Left colon (tissue), 2 donors: ENCODE measurements at places on chromosomes 5 and 9. TPM values are rescaled to one million over a fixed set of nuclear protein-coding genes. Genes with fewer than 3 reads are reported as not detected.

DNA sequence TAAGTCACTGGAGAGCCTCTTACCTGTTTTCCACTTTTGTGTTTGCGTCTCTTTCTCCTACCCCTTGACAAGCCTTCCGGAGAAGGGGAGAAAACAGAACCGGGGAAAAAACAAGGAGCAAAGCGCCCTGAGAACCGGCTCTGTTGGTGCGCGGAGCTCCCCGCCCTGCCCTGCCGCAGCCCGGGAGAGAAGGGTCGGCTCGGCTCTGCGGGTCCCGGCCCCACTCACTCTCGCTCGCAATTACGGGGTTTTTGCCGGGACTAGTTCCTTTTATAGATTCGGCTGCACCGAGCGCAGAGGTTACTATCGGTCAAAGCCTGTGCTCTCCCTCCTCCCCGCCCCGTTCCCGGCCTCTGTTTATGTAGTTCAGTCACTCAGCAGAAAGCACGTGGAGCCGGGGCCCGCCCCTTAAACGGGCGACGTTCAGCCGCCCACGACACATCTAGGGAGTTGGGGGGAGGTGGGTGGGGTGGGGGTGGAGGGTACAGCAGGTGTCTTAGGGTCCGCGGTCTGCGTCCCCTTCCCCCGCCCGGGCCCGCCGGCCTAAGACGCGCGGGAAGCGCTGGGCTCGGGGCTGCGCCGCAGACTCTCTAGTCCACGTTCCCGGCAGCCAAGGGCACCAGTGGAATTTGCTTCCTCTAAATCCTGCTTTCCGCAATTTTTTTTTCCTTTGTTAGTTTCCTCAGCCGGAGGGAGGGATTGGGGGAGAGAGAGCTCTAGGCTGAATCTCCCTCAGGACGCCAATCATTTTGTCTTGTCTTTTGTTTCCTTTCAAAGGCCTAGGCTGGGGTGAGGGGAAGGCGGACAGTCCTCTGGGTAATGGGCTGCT is at the start of gene ABCA1:
TSS of gene ABCA1 (minus strand) at position 244 of the 829 bp plus-strand sequence. CDS start 24,476 bp downstream, outside the sequence.
- DNase-seq: peak; percentile 96

The ADAMTS16 gene
- total RNA-seq: not detected

- DNase-seq: no peak
Observed at GRCh38 chr5:177358370-177358819, 671 bp downstream of the RGS14 start.

The HTR4 gene
- total RNA-seq: 19.0 TPM

GRCh38 chr5:122163121-122164069 is 34.0 kb downstream of the ZNF474 start:
- no peak for DNase-seq

- DNase-seq: no peak
Observed at GRCh38 chr9:33782395-33783152, 12.8 kb upstream of the PRSS3 start.

DNA sequence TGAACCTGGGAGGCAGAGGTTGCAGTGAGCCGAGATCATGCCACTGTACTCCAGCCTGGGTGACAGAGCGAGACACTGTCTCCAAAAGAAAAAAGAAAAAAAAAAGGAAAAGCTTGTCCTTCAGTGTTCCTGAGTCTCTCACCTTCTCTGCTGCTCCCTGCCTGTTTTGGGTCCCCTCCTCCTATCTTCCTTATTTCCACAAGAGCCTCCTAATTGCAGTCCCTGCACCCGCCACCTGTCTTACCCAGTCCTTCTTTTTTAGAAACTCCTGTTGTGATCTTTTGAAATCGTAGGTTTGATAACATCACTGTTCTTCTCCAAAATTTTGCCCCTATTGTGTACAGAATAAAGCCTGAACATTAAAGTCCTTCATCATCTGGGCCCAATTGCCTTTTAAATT is 234.9 kb downstream of the SH3GL2 start:
- no peak for DNase-seq

The PCYOX1L gene
- total RNA-seq: 3.3 TPM

DNA sequence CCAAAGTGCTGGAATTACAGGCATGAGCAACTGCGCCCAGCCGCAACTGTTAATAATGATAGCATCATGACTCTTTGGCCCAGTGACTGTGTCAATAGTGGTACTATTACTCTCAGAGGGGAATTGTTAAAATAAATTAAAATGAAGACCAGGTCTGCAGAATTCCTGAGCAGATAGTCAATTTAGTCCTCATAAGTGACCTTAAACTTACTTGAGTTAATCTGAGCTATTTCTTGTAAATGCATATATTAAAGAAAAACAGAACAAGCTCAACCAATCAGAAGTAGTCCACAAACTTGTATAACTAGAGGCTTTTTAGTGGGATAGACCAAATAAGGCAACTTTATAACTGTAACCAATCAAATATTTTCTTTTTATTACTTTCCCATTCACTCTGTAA is 1.7 kb upstream of the RECK start:
- no peak for DNase-seq

The CCDC180 gene
- 1.2 TPM for total RNA-seq

- no peak for DNase-seq
Observed at GRCh38 chr9:5430912-5431311, 6.8 kb downstream of the PLGRKT start.

GRCh38 chr5:107242411-107243219 is 428.1 kb downstream of the EFNA5 start:
- no peak for DNase-seq

GRCh38 chr5:52469420-52469819 is 318.3 kb upstream of the ITGA1 start:
- no peak for DNase-seq

The ZNF454 gene
- total RNA-seq: 1.3 TPM

The GPR151 gene
- not detected for total RNA-seq

The C5orf46 gene
- total RNA-seq: not detected

DNA sequence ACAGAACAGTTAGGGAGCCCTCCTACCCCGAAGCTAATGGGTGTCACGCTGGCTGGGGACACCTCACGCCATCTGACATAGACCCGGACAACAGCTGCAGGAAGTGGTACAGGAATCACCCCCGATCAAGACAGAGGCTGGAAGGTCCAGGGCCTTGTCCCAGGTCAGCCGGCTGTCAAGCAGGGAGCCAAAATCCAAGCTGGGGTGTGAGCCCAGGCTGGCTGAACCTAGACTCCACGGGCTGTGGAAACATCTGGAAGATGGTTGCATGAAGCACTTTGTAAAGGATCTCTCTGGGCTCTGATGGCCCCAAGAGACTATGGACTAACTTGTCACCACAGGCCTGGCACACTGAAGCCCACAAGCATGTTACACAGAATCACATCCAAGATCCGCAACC is 68.9 kb upstream of the STXBP1 start:
- no peak for DNase-seq

DNA sequence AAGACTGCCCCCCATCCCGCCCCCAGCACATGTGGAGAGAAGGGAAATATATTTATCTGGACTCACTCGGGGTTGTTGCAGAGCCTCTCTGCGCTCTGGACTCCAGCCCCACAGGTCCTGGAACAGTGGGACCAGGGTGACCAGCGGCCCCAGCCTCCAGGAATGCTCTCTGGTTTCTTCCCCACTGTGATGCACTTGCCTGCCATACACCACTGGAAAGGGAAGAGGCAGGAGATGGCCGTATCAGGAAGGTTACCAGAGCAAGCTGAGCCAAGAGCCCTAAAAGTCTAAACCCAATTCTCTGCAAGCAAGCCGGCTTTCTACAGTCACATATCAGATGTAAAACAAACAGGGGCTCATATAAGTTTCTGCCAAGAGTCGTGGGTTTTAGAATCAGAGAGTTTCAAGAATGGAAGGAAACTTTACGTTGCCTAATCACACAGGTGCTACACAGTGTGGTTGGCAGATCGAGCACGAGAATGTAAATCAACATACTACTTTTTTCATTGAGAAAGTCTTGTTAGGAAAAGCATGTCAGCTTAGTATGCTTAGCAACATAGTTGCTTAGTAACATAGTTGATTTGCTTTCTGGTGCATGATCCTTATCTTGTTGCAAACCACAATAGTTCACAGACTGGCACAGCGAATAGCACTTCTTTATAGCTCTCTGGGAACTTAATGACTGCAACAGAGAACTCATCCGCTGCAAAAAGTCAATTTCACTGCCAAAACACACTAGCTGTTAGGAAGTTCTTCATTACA is 201.2 kb downstream of the TARS1 start:
- DNase-seq: no peak

DNA sequence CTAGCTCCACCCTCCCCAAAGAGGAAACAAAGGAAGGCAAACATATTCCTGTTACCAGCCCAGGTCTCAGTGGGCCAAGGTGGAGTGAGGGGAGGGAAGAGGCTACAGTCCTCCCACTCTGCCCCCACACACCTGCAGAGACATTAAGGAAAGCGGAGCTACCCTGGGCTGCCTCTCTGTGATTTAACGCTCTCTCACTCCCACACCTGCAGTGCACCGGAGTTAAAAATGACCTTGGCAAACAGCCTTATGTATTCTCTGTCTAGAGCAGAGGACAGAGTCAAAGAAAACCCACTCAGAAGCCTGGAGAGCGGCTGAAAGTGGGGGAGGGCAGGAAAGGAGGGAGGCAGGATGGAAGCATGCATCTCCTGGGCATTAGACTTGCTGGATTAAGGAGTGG is 32.7 kb downstream of the KCNIP1 start:
- no peak for DNase-seq

The PDE8B gene
- 1.4 TPM for total RNA-seq

GRCh38 chr5:56683733-56684132 is 131.6 kb upstream of the MAP3K1 start:
- DNase-seq: no peak

The SLC2A8 gene
- total RNA-seq: 18.1 TPM

DNA sequence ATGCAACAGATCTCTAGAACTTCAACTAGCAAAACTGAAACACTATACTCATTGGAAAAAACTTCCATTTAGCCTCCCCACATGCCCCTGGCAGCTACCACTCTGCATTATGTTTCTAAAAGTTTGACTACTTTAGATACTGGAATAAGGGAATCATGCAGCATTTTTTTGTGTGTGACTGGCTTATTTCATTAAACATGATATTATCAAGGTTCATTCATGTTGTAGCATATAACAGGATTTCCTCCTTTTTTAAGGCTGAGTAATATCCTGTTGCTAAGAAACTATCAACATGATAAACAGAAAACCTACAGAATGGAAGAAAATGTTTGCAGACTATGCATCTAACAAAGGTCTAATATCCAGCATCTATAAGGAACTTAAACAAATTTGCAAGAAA is 597.9 kb downstream of the DMRTA1 start:
- no peak for DNase-seq

The TTF1 gene
- 9.0 TPM for total RNA-seq

The LARP1 gene
- total RNA-seq: 118 TPM

- DNase-seq: no peak
Observed at GRCh38 chr5:28766565-28767158, 1728.3 kb upstream of the CDH9 start.

GRCh38 chr9:93437996-93438395 is 13.5 kb upstream of the FAM120A start:
- no peak for DNase-seq

The SCGB3A2 gene
- not detected for total RNA-seq

- DNase-seq: no peak
Observed at GRCh38 chr5:4563400-4563799, 576.7 kb upstream of the ADAMTS16 start.

The PSIP1 gene
- 19.7 TPM for total RNA-seq

DNA sequence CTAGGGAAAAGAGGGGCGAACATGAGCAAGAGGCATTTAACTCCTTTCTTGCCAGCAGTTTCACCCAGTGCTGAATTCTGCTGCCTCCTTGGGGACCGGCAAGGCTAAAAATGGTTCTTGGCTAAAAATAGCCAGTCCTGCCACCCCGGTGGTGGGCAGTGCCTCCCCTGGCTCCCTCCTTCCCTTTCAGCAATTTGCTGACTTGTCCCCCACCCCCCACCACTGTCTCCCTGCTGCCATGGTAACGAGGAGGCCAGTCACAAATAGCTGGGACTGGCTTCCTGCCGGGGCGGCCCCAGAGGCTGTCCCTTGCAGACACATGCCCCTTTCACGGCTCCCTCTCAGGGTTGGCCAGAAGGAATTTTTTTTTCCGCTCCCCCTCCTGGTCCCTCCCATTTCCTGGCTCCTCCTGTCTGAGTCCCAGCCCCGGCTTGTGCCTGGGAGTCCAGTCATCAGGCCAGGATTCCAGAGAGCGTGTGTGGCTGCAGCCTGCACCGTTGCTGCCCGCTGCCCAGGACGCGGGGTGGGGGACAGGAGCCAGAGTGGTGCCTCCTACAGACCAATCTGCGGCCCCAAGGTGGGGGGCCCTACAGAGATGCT is 130.3 kb downstream of the RGS3 start:
- peak; percentile 86 for DNase-seq

GRCh38 chr9:120603591-120603990 is 23.6 kb upstream of the CDK5RAP2 start:
- DNase-seq: no peak
